ENCODE measurements at places on chromosomes 6 and 20. TPM values are rescaled to one million over a fixed set of nuclear protein-coding genes. Genes with fewer than 3 reads are reported as not detected.

DNA sequence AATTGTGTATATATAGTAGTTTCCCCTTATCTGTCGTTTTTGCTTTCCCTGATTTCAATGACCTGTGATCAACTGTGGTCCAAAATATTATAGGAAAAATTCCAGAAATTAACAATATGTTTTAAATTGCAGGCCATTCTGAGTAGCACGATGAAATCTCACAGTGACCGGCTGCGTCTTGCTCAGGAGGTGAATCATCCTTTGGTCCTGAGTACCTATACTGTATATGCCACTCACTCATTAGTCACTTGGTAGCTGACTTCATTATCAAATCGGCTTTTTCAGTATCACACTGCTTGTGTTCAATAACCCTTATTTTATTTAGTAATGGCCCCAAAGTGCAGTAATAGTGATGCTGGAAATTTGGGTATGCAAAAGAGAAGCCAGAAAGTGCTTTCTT is 728.3 kb upstream of the EYS start:
- no peak for DNase-seq

DNA sequence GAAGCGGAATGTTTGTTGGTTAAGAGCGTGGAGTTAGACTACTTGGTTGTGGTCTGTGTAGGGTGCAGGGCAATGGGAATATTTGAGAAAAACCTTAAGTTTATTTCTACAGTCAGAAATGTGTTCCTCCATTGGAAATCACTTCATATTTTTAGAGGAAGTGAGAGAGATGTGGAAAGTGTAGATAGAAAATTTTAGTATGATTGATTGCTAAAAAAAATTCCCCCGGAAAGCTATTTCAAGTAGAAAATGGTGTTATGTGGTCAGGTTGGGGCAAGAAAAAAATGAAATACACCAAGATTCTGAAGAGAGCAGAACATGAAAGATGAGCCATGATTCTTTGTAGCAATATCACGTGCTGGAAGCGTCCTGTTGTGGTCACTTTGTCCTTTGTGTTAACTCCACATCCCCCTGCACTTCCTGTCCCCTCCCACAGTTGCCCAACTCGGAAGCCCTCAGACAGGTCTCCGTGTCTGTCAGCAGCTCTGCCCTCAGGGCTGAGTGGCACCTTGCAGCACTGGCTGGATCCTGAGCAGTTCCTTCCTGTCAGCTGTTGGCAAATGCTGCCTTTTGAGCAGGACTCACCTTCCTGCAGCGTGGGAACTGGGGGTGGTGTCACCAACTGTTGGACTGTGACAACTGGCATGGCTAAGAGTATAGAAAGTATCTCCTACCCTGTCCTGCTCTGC is 137.5 kb upstream of the SLC24A3 start:
- DNase-seq: peak; percentile 91

- no peak for DNase-seq
Observed at GRCh38 chr6:91098006-91098405, 511.1 kb upstream of the MAP3K7 start.

GRCh38 chr6:44407951-44408670 is 20.6 kb downstream of the CDC5L start:
- DNase-seq: no peak

DNA sequence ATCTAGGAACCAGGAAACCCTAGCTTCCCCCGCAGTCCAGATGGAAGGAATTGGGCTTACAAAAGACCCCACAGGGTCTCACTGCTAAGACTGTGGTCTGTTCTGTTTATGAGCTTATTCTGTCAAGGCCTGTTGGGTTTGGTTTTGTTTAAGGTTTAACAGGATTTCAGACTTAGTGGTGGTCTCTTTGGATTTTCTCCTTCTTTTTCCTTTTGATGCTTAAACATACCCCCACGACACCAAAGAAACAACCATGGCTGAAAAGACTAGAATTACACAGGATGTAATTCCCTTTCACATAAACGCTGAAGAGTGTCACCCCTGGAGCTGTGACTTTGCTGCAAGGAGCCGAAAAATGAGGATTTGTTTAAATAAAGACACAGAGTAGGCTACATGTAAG is 408.6 kb downstream of the PREX1 start:
- no peak for DNase-seq

- DNase-seq: no peak
Observed at GRCh38 chr6:99364026-99364425, 14.6 kb upstream of the FAXC start.

The LY86 gene
- total RNA-seq: 1.9 TPM

The SAMD5 gene
- 3.0 TPM for total RNA-seq

All from cardiac septum (tissue), 1 donor.